Hepatocyte (in vitro differentiated cells): ENCODE measurements at places on chromosomes 3 and 15.

DNA sequence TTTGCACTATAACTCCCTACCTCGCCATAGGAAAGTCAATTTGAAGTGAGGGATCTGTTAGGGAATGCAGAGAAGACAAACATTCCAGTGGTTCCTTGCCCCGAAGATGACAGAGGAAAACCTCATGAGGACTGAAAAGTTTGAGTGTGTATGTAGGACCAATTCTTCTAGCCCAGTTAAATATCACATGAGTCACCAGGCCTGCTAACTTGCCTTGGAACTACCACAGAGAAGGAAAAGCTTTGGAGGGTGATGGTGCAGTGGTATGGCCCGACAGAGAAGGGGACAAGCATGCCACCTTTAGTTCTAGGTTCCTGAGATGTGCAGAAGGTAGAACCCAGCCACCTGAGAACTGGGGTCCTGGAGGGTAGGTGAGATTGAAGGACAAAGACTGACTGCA lies 2.6 kb upstream of the UPK1B start:
- DNase-seq: no peak

- DNase-seq: no peak
These were observed 151.2 kb downstream of the MYRIP start for GRCh38 chr3:39960515-39961191.

DNA sequence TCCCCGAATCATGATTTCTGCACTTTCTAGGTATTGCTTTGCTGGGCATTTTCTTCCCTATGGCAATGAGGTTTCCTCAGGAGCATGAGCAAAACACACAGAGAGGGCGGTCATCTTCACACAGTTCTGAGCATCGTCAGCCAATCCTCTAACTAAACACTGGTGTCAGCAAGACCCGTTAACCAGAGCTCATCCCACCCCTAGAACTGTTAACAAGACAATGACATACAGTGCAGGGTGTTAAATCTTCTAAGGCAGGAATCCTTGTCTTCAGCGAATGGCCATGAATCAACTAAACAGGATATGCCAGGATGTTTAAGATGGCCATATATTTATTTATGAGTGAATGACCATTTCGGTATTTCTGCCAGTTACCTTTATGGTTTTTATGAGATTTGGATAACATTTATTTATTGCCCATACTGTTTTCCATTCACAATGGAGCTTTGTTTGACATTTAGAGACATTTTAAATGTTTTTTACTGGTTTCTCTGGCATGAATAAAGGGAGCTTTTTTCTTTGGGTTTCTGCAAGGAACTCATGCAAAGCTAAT lies 411.5 kb upstream of the PROK2 start:
- no peak for DNase-seq

DNA sequence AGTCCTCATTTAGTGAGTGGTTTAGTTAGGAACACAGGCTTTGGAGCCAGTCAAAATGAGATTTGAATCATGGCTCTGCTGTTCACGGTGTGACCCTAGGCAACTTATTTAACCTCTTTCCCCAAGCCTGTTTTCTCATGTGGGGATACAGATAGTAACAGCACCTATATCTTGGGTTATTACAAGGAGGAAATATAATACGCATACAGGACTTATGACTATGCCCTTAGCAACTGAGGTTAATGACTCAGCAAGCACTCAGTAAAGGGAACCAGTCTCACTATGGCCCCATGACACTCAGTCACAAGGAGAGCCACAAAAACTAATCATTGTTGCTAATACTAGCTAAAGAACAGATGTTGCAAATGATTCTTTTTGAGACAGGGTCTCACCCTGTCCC lies 45.9 kb downstream of the SUMF1 start:
- no peak for DNase-seq
